ENCODE measurements at places on chromosomes 3 and 15. TPM values are rescaled to one million over a fixed set of nuclear protein-coding genes. Genes with fewer than 3 reads are reported as not detected.

Gene INKA1
- 13.2 TPM for total RNA-seq

Gene SLC28A2
- not detected for total RNA-seq

- H3K27me3 ChIP-seq, result peaks cover 26% of the 10 kb centered on the region
- no peaks in the 10 kb centered on the region for H3K36me3 ChIP-seq
- peak; percentile 74 for DNase-seq
- no peak overlapping the region for H3K4me3 ChIP-seq
Measured at GRCh38 chr3:14429237-14429636, 26.8 kb downstream of the SLC6A6 start.

DNA sequence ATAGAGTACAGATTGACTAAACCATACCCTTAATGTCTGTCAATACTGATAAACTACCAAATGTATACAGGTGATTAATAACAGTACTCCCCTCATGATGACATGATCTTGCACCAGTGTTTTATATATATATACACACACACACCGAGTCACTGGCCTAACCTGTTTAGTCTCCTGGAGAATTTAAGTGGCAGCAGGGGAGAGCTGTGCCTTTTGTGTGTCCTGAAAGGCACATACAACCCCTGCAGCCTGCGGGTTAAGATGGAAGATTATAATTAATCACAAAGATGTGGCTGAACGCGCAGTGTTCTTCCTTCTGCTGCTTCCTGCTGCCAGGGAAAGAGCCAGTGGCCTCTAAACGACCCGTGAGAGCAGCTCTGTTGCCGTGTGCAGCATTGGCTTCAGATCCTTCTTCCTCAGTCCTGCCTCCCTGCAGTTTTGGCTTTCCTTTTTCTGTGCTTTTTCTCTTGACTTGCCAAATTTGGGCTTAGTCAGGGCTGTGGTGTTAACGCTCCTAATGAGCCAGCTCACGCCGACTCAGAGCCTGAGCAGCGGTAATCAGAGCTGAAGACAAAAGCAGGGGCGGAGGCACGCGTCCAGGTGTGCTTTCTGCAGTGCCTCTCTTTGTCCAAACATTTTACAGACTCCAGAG is 42.5 kb upstream of the UBE3A start:
- DNase-seq, result peak; percentile 84
- H3K4me1 ChIP-seq, result peaks cover 4% of the 10 kb centered on the region
- no peak overlapping the region for H3K27ac ChIP-seq
- no peaks in the 10 kb centered on the region for H3K27me3 ChIP-seq
- no peak overlapping the region for H3K4me3 ChIP-seq

- no peaks in the 10 kb centered on the region for H3K27me3 ChIP-seq
- H3K36me3 ChIP-seq, result peaks cover 14% of the 10 kb centered on the region
- peaks cover 27% of the 10 kb centered on the region for H3K4me1 ChIP-seq
- DNase-seq, result peak; percentile 25
Measured at GRCh38 chr3:52372822-52373504, 56.8 kb downstream of the DNAH1 start.

GRCh38 chr3:42517117-42517516 is 14.7 kb downstream of the VIPR1 start:
- no peaks in the 10 kb centered on the region for H3K27me3 ChIP-seq
- no peaks in the 10 kb centered on the region for H3K36me3 ChIP-seq
- no peak overlapping the region for H3K4me3 ChIP-seq
- no peaks in the 10 kb centered on the region for H3K4me1 ChIP-seq
- H3K27ac ChIP-seq, result no peak overlapping the region

GRCh38 chr3:186247821-186248814 is 113.9 kb downstream of the DGKG start:
- no peaks in the 10 kb centered on the region for H3K36me3 ChIP-seq
- H3K27me3 ChIP-seq, result peaks cover 2% of the 10 kb centered on the region
- H3K27ac ChIP-seq, result no peak overlapping the region
- H3K4me1 ChIP-seq, result peaks cover 6% of the 10 kb centered on the region
- no peak overlapping the region for H3K4me3 ChIP-seq

DNA sequence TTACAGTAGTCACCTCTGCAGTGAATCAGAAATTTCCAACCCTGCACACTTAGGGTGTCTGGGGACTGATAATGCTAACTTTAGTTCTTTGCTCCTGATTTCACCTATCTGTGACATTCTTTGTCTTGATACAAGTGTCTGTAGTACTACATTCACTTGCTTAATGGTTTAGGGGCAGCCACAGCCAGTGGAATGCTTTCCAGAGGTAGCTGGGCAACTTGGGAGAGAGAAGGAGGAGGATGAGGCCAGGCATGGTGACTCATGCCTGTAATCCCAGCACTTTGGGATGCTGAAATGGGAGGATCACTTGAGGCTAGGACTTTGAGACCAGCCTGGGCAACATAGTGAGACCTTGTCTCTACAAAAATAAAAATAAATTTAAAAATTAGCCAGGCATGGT is 8.5 kb downstream of the BAHD1 start:
- no peaks in the 10 kb centered on the region for H3K27me3 ChIP-seq
- no peaks in the 10 kb centered on the region for H3K4me1 ChIP-seq

DNA sequence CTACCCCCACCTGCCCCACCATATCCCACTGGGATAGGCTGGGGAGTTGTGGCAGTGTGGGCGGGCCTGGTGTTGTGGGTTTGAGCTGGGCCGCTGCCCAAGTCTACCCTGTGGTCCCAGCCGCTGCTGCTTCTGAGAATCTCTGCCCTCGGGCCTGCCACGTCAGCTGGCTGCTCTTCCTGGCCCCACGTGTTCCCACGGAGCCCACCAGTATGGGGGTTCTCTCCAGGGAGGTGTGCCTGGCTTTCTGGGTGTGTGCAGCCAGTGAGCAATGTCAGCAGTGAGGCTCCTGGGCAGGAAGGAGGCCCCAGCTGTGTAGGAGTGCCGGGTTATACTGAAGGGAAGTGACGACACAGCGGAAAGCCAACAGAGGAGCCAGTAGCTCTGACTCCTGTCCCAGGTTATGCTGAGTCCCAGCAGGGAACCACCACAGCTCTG is 10.5 kb downstream of the GNAI2 start:
- peak; percentile 81 for DNase-seq
- H3K4me1 ChIP-seq, result peaks cover 88% of the 10 kb centered on the region
- H3K36me3 ChIP-seq, result peaks cover 40% of the 10 kb centered on the region

Data from muscle of leg (tissue), 16 donors.